Left cardiac atrium (tissue), 4 donors: ENCODE measurements at places on chromosomes 13 and 19. TPM values are rescaled to one million over a fixed set of nuclear protein-coding genes. Genes with fewer than 3 reads are reported as not detected.

The TMEM86B gene
- 1.2 TPM for total RNA-seq

- no peak for DNase-seq
These were observed 46.3 kb downstream of the CCNE1 start for GRCh38 chr19:29858000-29858596.

- no peak for DNase-seq
These were observed 51.7 kb upstream of the KPNA3 start for GRCh38 chr13:49844181-49844580.

DNA sequence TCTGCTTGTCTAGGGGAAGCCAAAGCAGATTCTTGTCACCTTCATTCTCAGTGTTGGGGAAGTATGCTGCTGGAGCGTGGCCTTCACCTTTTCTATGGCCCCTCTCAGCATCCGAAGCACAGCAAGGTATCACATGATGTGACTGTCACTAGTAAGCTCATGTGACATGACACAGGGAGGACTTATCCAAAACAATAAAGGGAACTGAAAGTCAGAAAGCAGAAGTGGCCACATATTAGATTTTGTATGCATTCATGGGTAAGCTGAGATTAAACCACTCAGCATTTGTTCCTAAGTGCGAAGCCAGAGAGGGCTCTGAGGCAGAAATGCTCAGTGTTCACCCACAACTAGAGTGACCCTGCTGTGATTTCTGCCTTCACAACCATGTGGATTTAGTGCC, 72.8 kb upstream of the PCDH8 start:
- no peak for DNase-seq
